ENCODE measurements at places on chromosomes 4 and X.

- no peak for DNase-seq
These were observed 31.5 kb downstream of the TMEM184C start for GRCh38 chr4:147648656-147649055.

DNA sequence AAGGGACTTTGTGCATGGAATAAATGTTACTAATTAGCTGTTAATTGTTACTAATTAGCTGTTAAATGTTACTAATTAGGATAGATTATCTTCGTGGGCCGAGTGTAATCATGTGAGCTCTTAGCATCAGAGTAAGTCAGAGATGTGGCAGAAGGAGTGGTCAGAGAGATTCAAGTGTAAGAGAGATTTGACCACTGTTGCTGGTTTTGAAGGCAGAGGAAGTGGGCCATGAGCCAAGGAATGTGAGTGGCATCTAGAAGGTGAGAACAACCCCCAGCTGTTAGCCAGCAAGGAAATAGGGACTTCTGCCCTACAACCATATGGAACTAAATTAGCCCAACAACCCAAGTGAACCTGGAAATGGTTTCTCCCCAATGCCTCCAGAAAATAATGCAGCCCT, 28.2 kb downstream of the ODAPH start:
- no peak for DNase-seq

DNA sequence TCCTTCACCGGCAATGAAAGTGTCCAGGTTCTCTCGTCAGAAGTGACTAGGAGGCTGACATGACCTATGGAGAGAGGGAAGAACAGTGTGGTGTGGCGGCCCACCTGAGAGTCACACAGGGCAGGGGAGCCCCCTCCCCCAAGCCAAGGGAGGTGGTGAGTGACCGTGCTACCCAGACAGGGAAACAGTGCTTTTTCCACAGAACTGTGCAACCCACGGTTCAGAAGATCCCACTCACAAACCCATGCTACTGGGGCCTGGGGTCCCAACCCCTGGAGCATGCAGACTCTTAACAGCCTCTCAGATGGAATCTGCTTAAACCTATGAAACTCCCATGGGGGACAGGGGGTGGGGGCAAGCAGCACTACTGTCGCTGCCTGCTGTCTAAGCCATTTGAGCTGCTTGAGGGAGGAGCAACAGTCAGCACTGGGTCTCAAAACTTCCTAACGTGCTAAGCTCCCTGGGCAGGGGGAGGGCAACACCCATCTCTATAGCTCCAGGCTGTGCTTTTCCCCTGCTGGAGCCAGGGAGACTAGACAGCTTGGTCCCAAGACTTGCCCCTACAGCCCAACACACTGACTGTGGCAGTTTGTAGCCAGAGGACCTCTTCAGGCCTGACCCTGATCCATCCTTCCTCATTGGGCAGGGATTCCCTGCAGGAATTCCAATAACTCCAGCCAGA, 850.4 kb upstream of the AADAT start:
- DNase-seq = no peak

DNA sequence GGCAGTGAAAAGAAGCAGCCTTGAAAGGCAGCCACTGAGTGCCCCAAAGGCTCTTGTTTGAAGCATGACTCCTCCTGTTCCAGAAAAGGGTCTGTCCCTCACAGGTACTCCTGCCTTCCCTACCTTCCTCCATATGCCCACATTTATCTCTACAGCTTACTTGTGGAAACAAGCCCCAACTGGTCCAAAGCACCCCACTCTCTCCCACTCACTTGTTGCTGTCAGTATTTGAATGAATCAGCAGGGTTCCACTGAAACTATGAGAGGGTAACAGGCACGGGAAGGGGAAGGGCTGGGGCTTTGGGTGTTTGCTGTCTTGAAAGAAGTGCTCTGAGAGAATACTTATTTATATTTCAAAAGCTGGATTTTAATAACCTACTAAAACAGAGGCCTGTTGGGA, 34.9 kb downstream of the GPR143 start:
- DNase-seq = no peak

- no peak for DNase-seq
These were observed 508.1 kb upstream of the ARX start for GRCh38 chrX:25523574-25524540.

GRCh38 chrX:124085063-124085462, 123.6 kb downstream of the STAG2 start:
- no peak for DNase-seq

GRCh38 chr4:54254915-54255246, 25.8 kb downstream of the PDGFRA start:
- DNase-seq = no peak

- no peak for DNase-seq
These were observed 638.7 kb downstream of the PCDH18 start for GRCh38 chr4:136893573-136893972.

- no peak for DNase-seq
These were observed 419 bp upstream of the RPGR start for GRCh38 chrX:38327775-38328081.

DNA sequence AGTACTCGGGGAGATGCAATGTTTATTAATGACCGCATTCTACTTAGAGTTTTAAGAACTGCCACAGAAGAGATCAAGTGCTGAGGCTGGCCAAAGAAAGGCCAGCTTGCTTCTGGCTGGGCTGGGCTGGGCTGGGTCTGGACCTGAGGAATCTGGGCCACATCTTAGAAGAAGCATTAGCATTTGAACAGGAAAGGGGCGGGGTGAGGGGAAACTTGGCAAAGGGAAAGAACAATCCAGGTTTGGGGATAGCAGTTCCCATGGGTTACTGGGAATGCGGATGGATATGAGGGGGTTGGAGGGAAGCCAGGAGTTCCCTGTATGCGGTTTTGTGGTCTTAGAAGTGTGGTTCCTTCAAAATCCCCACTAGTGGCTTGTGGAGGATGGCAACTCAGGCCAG, 83.3 kb downstream of the CLDN34 start:
- no peak for DNase-seq

DNA sequence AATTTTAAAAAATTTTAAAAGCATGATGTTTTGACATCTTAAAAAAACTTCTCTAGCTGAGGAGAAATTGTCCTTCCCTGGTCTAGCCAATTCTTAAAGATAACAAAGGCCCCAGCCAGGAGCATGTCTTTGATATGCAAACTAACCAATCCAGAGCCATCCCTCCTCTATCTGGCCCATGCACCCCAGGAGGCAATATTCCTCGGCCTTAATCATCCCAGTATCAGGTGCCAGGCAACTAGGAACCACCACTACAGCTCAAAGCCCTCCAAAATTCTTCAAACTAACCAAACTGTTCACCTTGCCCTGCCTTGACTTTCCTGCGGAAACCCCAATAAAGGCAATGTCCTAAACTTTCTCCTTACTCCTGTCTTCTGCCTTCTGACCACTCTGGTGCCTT, 97.8 kb upstream of the USP9X start:
- DNase-seq = no peak

GRCh38 chr4:83011689-83012199, 1.1 kb upstream of the LIN54 start:
- no peak for DNase-seq

DNA sequence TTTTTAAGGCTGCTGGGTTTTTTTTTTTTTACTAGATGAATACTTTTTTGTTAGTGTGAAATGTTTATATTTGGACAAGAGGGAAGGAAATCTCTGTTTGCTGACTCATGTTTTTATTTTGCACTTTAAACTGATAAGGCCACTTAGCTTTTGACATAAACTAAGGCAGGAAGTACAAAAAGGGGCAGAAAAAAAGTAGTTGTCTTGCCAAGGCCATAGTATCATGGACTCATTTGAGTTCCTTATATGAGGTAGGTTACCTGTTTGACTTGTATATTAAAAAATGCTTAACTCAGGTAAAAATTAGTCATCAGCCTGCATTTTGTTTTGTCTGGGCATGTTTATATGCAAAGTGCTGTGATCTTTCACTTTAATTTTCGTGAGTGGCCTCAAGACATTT, 26.0 kb downstream of the SMAD1 start:
- DNase-seq = no peak

DNA sequence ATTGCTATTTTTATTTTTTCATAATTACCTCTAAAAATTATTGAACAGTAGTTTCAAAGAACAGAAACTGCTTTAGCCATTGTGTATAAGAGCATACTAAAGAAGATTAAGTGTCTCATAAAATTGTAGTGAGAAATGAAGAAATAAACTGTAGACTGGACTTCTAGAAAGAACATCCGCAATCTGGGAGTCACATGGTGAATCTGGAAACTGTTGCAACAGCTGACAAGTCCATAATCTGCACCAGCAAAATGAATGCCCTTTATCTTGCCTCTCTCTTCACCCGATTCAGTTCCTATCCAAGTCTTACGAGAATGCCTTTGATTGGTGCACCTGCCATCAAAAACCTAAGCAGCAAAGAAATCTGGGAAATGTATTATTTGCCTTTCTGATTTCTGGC, 312.9 kb downstream of the NAF1 start:
- no peak for DNase-seq

GRCh38 chrX:154002215-154002719, 17.4 kb downstream of the IRAK1 start:
- DNase-seq = no peak

DNA sequence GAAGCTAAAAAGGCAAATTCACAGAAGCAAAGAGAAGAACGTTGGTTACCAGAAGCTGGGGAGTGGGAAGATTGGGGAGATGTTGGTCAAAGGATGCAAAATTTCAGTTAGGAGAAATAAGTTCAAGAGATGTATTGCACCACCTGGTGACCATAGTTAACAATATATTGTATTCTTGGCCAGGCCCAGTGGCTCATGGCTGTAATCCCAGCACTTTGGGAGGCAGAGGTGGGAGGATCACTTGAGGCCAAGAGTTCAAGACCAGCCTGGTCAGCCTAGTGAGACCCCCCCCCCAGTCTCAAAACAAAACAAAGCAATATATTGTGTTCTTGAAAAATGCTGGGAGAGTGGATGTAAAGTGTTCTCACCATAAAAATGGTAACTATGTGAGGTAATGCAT, 67.9 kb downstream of the TAB3 start:
- DNase-seq = no peak

GRCh38 chr4:125582302-125582701, 267.5 kb downstream of the FAT4 start:
- DNase-seq = no peak

GRCh38 chrX:63350465-63350877, 661 bp downstream of the SPIN4 start:
- DNase-seq = no peak

- no peak for DNase-seq
These were observed 552.1 kb downstream of the SPOCK3 start for GRCh38 chr4:166682200-166682599.

DNA sequence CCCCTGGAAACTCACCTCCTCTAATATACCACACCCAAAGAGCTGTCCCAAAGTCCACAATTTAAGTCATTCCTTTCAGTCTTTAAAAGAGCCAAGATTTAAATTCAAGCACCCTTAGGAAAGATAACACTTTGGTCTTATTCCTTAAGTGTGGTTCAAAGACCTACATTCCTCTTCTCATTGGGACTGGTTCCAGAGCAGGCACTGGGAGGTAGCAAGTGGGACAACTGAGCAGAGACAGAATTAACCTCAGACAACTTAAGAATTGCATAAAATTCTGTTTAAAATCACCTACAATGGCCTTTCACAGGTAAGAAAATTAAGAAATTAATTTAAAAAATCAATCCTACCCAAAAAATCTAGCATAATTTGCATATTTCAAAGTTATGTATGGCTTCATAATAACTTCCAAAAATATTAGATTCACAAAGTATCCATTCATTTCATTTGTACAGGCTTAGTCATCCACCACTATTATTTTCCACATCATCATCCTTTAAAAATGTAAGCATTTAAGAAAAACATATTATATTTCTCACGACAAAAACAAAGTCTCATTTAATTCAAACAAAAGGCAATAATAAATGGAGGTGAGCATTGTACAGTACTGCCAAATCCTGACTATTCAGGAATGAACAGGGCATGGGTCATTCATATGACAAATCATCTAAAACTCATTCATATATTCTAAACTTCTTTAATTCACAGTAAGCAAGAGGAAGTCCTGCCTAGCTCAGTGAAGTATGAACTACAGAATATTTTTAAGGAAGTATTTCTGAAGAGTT, 13.6 kb downstream of the PRSS12 start:
- DNase-seq = no peak

DNA sequence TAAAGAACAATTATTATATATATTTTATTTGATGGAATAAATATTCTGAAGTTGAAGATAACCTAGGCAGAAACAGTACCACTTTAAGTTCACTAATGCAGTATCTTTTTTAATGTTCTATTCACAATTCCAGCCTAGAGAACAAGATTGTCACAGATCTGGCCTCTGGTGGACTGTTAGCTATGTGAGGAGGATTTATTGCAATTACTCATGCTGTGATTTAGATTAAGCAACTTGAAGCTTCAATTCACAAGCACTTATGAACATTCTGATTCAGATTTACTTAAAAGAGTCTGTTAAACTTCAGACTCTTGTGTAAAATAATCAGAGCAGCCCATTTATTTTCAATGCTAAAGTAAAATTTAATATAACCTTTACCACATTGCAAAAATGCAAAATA, 1489.8 kb downstream of the STIM2 start:
- DNase-seq = no peak

GRCh38 chrX:75746891-75747639, 38.0 kb downstream of the MAGEE2 start:
- DNase-seq = no peak

DNA sequence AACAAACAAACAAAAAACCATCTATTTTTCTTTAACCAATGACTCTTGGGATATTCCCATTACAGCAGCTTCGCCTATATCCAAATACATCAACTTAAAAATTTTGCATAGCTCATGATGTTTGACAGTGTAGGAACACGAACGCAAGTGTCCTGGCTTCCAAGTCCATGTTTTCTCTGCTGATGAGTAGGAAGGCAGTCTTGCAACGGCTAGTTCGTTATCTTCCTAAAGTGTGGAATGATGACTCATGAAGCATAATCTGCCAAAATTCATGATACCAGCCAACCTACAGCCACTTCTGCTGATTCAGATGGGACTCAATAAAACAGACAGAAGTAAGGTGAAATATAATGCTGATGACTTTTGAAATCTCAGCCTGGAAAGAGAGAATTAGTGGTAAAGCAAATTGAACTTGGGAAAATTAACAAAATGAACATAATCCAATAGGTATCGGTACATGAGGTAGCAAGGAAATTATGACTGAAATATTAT, 6.4 kb upstream of the SEPTIN11 start:
- no peak for DNase-seq

DNA sequence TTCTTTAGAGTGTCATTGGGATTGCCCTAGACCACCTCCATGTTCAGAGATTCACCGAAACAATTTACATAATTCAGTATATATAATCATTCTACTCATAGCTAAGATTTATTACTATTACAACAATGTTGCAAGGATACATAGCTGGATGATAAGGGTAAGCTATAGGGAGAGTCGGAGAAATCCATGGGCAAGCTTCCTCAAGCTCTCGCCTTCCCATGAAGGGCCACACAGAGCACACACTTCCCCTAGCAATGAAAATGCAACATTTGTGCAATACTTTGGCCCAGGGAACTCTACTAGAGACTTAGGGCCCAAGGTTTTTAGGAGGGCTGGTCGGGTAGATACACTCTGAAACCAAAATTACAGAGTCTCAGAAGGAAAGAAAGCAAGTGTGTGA, 49.7 kb upstream of the ABCG2 start:
- DNase-seq = no peak

DNA sequence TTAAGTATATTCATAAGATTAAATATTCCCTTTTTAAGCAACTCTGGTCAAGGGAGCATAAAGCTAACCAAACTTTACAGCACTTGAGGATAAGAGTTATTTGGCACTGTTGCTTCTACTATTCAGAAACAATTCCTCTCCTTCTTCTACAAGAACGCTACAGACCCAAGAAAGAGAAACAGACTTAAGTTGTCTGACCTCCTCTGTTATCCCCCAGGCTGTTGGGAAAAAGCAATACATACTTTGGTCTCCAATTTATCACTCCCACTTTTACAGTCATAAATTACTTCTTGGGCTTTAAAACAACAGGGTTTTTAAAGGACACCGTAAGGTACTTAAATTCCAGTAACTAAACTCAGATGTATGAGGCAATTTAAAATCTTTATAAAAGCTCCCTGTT, 147.4 kb downstream of the COL25A1 start:
- DNase-seq = no peak

Data from D721Med (cell line).